A673 (cell line): ENCODE measurements at places on chromosomes 2 and 18. TPM values are rescaled to one million over a fixed set of nuclear protein-coding genes. Genes with fewer than 3 reads are reported as not detected.

GRCh38 chr18:22303927-22304326 is 113.8 kb downstream of the CTAGE1 start:
- no peak for DNase-seq

Gene CFAP65
- 0.13 and 0.83 TPM in 2 replicates for total RNA-seq

DNA sequence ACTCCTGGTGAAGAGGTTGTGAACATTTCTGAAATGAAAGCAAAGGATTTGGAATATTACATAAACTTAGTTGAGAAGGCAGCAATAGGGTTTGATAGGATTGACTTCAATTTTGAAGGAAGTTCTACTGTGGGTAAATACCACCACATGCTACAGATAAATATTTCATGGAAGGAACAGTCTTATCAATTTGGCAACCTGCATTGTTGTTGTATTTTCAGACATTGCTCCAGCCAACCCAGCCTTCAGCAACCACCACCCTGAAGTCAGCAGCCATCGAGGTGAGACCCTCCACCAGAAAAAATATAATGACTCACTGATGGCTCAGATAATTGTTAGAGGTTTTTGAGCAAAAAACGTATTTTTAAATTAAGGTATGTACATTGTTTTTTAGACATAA is 10.0 kb downstream of the RDH14 start:
- DNase-seq = no peak

Gene NOSTRIN
- not detected in 2 replicates for total RNA-seq

Gene KCNIP3
- 0.24 and 0.45 TPM in 2 replicates for total RNA-seq

DNA sequence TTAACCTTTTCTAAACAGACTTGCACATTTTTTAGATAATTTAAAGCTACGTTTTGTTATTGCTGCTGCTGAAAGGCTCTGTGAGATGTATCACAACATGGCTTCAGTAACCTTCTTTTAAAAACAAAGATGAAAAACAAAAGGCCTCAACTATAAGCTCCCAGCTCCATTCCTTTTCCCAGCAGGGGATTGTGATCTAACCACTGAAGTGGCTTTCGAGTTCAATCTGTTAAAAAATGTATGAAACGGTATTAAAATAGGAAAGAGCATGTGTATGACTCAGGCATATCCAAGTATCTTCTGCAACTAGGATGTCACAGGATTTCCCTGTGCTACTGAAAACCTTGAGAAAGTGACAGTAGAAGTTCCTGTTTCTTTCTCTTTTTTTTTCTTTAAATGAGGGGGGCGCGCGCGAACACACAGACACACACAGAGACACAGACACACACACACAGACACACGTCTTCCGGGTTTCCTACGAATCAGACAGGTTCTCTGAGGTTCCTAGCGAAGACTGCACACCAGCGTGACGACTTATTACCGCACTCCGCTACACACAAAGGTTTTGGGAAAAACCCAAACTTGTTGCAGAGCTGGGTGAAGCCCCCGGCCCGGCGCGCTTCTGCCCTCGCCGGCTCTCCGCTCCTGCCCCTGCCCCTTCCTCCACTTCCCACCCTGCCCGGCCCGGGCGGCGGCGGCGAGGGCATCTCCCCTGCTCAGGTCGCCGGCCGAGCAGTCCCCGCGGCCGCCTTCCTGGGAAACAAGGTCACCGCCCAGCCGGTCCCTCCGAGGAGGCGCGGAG is 86.8 kb downstream of the RBMS1 start:
- peak; percentile 83 for DNase-seq

DNA sequence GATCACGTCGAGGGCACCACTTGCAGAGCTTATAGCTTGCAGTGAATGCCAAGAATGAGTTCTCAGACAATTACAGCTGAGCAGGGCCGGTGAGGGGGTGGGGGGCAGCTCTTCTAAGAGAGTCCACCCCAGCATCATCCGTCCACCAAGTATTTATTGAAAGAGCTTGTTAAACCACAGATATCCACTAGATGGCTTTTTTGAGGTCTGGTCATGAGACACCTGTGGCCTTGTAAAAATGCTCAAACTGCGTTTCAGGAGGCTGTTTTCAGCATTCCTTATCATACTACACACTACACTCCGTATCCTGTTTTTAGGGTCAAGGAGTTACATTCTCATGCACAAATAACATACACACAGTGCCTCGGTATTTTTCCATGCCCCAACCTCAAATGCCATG is 51.5 kb downstream of the DNAJC10 start:
- DNase-seq = peak; percentile 43

DNA sequence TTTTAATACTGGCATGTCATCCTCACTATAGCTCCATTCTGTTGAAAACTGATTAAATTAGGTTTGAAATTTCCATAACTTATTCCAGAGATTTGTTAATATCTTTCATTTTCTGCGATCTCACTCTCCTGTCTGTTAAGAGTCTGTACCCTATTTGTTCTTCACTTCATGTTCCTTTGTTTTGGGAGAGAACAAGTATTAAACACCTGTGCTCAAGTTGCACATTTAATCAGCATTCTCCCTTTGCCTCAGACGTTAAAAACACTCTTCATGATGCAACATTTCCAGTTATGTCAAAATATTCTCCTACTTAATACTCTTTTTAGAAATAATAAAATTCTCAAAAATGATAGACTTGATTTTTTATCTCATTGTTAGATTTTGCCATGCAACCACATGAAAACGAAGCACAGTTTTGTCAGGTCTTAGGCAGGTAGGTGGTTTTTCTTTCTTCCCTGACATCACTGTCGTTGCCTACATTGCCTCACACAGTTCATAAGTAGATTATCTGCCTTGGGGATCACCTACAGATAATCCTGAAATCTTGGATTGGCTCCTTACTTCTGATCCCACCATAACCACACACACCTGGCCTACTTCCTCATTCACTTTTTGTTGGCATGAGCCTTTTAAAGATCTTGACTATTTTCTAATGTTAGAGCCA is 109.9 kb downstream of the GAREM1 start:
- DNase-seq = no peak

DNA sequence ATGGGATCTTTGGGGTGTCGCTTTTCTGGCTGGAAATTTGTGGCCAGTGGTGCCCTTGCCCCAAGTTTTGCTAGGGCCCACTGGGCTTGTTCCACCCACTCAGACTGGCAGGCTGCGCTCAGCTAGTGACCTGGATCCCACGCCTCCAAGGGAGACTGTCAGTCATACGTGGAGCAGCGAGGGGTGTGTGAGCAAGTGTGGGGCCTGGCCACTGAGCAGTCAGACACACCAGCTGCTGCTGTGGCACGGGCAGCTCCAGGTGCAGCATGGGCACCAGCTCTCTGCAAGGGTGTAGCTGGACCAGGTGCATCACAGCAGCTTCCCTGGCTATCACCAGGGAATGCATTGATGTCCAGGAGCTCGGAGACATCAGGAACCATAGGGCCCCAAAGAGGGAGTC is 327.0 kb downstream of the NR4A2 start:
- DNase-seq = no peak
